H9 (cell line): ENCODE measurements at places on chromosomes 3 and 15. TPM values are rescaled to one million over a fixed set of nuclear protein-coding genes. Genes with fewer than 3 reads are reported as not detected.
A peak's percentile ranks its signal among the peaks of the same experiment; 100 is the strongest.

- no peak overlapping the region for H3K27ac ChIP-seq
- H3K27me3 ChIP-seq = no peaks in the 10 kb centered on the region
- peaks cover 5% of the 10 kb centered on the region; the same call in 1 of the 2 replicates for H3K36me3 ChIP-seq
Observed at GRCh38 chr3:15206662-15207576, 873 bp downstream of the CAPN7 start.

DNA sequence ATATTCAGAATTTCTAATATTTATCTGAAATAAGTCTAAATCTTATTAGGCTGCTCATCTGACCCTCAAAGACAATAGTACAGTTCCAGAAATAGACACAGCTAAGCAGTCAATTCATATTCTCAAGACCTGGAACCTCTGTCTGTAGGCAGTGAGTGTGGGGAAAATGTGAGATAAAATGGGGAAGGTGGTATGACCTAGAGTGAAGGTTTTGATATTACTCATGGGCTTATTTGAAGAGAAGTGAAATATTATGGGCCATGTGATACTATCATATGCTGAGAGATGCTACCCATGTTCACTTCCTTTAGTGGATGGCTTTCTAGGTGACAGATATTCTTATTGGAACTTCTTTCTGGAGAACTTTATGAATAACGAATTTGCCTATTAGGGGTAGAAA, 33.5 kb downstream of the TGFBR2 start:
- no peaks in the 10 kb centered on the region for H3K27me3 ChIP-seq
- H3K36me3 ChIP-seq = peaks cover 7% of the 10 kb centered on the region
- H3K4me1 ChIP-seq = peaks cover 5% of the 10 kb centered on the region; the same call in 1 of the 2 replicates
- H3K4me3 ChIP-seq = no peak overlapping the region

DNA sequence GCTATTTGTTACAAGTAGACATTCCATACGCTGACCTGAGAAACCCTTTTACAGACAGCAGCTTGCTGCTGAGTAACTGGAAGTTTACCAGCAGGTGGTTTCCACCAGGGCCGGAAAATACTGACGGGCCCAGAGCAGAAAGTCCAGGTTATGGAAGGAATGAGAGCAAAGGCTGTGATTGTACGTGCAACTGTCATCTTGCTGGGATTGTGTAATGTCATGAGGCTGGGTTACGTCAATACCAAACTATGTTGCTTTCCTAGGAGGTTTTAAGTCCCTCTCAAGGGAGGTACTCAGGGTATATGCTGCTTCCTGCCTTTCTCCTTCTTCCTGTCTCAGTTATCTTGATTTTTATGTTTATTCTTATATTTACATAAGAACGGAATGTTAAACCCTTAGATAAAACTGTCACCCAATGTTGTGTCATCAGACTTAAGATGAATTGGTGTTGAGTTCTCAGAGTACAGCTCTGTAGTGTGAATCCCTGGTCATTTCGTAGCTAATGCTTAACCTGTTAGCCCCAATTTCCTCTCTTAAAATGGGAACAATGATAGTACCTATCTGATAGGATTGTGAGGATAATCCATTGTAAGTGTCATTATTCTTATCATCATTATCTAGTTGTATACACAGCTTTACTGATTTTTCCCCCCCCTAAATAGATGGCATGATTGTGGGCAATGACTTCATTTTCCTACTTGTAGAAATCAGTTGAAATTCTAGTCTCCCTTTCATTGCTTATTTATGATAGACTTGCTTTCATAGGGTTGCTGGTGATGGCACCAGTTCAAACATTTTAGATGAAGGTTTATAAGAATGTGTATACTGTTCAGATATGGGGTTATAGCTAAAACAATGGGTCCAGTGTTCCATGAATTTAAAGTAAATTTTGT, 101.4 kb downstream of the FNDC3B start:
- peak overlapping the region; percentile 38; the same call in 1 of the 2 replicates for H3K4me3 ChIP-seq
- no peaks in the 10 kb centered on the region for H3K27me3 ChIP-seq
- H3K36me3 ChIP-seq = peaks cover 7% of the 10 kb centered on the region; the same call in 1 of the 2 replicates
- no peak for DNase-seq
- peaks cover 40% of the 10 kb centered on the region for H3K4me1 ChIP-seq

DNA sequence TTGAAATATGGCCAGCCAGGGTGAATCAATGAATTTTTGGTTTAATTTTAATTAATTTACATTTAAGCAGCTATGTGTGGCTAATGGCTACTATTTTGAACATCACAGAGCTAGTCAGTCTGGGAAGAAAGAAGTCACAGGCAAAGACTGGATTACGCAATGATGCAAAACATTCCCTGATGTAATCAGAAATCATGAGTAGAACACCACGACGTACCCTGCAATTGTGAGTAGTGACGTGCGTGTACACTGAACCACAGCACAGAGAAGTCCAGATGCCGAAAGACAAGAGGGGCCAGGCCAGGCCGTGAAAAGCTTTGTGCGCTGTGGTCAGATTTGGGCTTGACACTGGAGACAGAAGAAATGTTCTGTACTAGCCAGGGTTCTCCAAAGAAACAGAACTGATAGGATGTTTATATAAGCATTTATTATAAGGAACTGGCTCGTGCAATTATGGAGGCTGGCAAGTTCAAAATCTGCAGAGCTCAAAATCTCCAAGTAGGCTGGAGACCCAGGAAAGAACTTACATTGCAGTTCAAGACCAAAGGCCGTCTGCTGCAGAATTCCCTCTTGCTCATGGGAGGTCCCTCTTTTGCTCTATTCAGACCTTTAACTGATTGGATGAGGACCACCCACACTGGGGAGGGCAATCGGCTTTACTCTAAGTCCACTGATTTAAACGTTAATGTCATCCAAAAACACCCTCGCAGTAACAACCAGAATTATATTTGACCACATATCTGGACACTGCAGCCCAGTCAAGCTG, 44.6 kb downstream of the SH3BP5 start:
- no peaks in the 10 kb centered on the region for H3K27me3 ChIP-seq
- no peak overlapping the region for H3K4me3 ChIP-seq
- no peak for DNase-seq
- no peaks in the 10 kb centered on the region for H3K36me3 ChIP-seq
- no peaks in the 10 kb centered on the region; the same call in 1 of the 2 replicates for H3K4me1 ChIP-seq

- H3K4me1 ChIP-seq = no peaks in the 10 kb centered on the region
- peak; percentile 61 for DNase-seq
- no peaks in the 10 kb centered on the region; the same call in 2 of the 3 replicates for H3K36me3 ChIP-seq
- no peak overlapping the region for H3K4me3 ChIP-seq
- no peak overlapping the region for H3K27ac ChIP-seq
Observed at GRCh38 chr3:128343287-128344051, 123.2 kb downstream of the DNAJB8 start.

- H3K36me3 ChIP-seq = peaks cover 19% of the 10 kb centered on the region
- no peak overlapping the region for H3K27ac ChIP-seq
- H3K27me3 ChIP-seq = no peaks in the 10 kb centered on the region
- DNase-seq = no peak
- H3K4me3 ChIP-seq = no peak overlapping the region
Observed at GRCh38 chr15:52352086-52352485, 56.5 kb upstream of the MYO5C start.

DNA sequence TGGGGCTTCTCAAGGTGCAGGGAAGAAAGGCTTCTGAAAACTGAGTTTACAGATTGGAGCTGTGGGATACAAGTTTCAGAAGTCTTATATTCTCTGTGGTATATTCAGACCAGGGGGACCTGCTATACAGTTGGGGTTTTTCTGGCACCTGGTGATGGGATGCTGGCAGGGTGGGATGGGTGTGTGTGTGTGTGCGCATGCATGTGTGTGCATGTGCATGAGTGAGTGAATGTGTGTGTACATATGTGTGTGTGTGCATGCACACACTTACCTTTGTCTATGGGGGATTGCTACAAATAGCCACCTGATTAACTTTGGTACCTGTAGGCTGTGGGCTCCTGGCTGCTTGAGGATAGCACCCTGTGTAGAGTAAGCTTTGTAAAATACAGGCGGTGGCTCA, 131.4 kb downstream of the PDCD6IP start:
- H3K27ac ChIP-seq = no peak overlapping the region
- no peak for DNase-seq
- no peak overlapping the region for H3K4me3 ChIP-seq
- no peaks in the 10 kb centered on the region for H3K36me3 ChIP-seq

DNA sequence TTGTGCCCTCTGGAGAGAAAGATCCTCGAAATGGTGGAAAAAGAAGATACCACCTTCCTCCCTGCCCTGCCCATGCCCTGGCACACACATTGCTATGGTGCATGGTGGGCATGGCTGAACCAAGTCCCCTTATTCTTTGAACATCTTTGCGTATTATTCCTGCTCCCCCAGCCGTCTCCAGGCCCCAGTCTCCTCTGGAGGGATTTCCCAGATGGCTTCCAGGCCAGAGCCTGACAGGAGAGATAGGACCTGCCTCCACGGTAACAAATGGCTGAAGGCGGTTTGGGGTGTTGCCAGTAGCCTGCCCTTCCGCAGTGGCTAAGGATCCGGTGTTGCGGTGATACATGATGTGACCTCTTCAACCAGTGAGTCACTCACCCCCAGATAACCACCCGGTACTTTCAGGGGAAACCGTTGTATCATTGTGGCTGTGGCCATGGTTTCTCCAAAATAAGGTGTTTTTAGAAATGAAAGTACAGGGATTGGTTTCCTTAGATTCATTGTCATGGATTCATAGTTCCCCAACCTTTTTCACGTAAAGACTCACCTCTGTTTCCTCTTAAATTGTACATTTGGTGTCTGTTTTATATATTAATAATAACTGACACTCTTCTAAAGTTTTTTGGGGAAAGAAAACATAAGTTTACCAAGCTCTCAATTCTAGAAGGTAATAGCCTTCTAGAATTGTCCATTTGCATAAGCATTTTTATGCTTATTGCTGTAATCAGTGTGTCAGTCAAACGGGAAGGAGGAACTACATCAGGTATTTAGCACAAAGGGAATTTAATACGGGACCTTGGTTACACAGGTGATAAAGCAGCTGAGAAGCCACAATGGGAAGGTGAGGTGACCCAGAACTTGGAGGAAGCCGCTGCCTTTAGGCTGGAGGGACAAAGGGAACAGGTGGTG, 25.9 kb downstream of the SMAD3 start:
- no peak for DNase-seq
- H3K27me3 ChIP-seq = no peaks in the 10 kb centered on the region
- no peaks in the 10 kb centered on the region; the same call in 2 of the 3 replicates for H3K36me3 ChIP-seq
- H3K27ac ChIP-seq = no peak overlapping the region
- H3K4me1 ChIP-seq = peaks cover 14% of the 10 kb centered on the region; the same call in 1 of the 2 replicates

DNA sequence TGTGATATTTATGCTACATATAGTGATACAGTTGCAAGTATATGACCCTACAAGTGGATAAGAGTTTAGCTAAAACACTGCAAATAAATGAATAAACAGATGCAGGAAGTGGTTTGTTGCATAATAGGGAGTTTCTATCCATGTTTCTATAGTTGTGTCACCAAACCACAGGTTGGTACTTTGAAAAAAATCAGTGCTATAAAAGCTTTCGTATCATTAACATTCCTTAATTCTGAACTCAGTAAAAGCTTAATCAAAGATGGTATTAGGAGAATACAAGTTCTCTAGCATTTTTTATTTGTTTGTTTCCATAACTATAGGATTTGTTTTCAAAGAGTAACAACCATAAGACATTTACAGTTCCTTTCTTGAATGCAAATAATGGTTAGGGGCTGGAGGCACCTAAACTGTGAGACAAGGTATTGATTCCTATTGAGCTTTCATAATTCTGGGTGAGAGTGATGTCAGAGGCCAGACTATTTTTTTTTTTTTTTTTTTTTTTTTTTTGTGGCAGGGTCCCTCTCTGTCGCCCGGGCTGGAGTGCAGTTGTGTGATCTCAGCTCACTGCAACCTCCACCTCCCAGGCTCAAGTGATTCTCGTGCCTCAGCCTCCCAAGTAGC, 29.6 kb downstream of the CPOX start:
- H3K27ac ChIP-seq = no peak overlapping the region
- H3K27me3 ChIP-seq = no peaks in the 10 kb centered on the region
- H3K4me1 ChIP-seq = no peaks in the 10 kb centered on the region
- DNase-seq = no peak
- H3K4me3 ChIP-seq = no peak overlapping the region
- no peaks in the 10 kb centered on the region for H3K36me3 ChIP-seq

DNA sequence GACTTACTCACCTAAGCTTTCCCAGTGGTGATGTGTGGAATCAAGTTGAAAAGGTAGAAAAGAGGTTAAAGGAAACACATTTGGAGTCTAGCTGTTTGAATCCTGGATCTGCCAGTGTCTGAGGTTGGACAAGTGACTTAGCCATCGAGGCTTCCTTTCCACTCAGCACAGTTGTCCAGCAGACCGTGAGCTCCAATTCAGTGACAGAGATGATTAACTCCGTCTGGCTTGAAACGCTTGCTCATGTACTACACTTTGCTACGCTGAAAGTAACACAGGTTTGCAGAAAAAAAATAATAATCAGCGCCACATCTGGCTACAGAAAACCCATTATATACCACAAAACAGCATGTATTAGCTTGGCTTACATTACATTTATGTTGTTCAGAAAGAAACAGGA, 364.9 kb upstream of the MCTP2 start:
- no peak overlapping the region for H3K27ac ChIP-seq
- no peaks in the 10 kb centered on the region for H3K36me3 ChIP-seq
- H3K4me3 ChIP-seq = no peak overlapping the region
- H3K4me1 ChIP-seq = no peaks in the 10 kb centered on the region
- DNase-seq = no peak

- H3K27me3 ChIP-seq = no peaks in the 10 kb centered on the region
- no peak overlapping the region for H3K4me3 ChIP-seq
- no peaks in the 10 kb centered on the region for H3K36me3 ChIP-seq
- H3K4me1 ChIP-seq = peaks cover 3% of the 10 kb centered on the region; the same call in 1 of the 2 replicates
- no peak overlapping the region for H3K27ac ChIP-seq
Observed at GRCh38 chr15:37252530-37252929, 152.2 kb upstream of the MEIS2 start.

DNA sequence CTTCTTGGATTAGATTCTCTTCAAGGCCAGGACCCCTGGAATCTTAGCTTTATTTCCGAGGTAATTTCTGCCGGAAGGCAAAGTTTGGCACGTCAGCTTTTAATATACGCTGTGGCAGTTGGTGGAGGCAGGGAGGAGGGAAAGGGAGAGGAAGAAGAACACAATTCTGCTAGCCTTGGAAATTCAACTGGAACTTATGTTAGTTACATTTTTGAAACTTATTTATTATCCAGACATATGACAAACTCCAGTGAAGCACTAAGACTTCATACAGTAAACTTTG, 100.1 kb upstream of the TSC22D2 start:
- H3K27me3 ChIP-seq = no peaks in the 10 kb centered on the region
- no peaks in the 10 kb centered on the region for H3K4me1 ChIP-seq
- no peak overlapping the region for H3K27ac ChIP-seq
- DNase-seq = no peak

GRCh38 chr3:11596387-11596786, 47.3 kb downstream of the VGLL4 start:
- H3K27ac ChIP-seq = no peak overlapping the region
- DNase-seq = no peak
- peaks cover 27% of the 10 kb centered on the region for H3K36me3 ChIP-seq
- no peaks in the 10 kb centered on the region for H3K27me3 ChIP-seq
- peaks cover 20% of the 10 kb centered on the region for H3K4me1 ChIP-seq

The FEZF2 gene
- total RNA-seq = 0.11 TPM in 1 of 2 replicates, not detected in the other

The AMOTL2 gene
- 30.9 and 35.3 TPM in 2 replicates for total RNA-seq

The CAPN3 gene
- 0.31 and 0.53 TPM in 2 replicates for total RNA-seq

The GOLGA8R gene
- 0.20 and 0.26 TPM in 2 replicates for total RNA-seq

The LTF gene
- not detected in 2 replicates for total RNA-seq

The PP2D1 gene
- not detected in 2 replicates for total RNA-seq

The AGTR1 gene
- total RNA-seq = not detected in 2 replicates

The ZNF774 gene
- total RNA-seq = 1.0 and 2.5 TPM in 2 replicates
